ENCODE measurements at places on chromosomes 5 and 9.

DNA sequence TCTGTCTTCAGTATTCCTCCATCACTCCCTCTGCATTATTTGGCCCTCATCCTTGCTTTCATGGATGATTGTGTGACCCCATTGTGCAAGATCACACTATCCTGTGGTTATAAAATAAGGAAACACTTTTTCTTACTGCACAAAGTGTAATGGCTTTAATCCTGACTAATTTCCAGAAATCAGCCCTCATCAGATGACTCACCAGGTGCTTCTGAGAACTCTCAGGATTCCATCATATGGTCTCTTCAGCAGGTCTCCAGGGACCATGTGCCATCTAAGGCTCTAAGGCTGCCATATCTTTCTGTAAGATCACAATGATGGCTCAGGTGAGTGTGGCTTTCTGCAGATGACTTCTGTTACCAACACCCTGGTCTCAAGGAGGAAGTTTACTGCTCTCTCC, 27.3 kb upstream of the FER start:
- no peak for DNase-seq

DNA sequence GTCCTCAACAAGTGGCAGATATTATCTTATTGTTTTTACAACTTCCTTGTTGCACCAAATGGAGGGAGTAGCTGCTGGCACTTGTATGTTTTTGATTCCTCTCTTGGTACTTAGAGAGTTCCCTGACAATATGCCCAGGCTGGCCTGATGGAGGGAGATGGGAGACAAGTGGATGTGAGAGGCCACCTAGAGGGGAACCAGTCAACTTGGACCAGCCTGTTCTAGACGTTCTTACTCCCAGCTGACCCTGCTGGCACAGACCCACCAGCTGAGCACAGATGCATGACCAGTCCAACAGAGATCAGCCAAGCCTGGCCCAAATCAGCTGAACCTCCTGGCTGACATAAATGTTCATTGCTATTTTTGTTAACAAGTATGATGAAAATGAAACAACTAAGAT, 60.9 kb upstream of the GDNF start:
- no peak for DNase-seq

DNA sequence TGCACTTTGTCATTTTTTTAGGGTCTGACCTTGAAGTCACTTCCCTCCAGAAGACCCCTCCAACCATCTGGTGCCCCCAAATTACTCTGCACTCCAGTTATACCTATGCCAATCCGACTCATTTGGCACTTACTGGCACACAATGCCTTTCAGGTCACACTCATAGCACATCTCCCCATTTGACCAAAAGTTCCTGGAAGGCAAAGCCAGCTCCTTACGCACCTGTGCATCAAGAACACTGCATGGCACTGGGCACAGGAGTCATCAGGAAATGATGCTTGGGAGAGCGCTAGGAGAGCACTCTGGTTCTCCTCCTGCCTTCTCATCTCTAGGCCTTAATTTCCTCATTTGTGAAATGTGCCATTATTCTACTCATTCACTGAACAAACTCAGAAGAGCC, 2.9 kb downstream of the TNIP1 start:
- no peak for DNase-seq

GRCh38 chr5:14726066-14726838, 61.7 kb downstream of the OTULIN start:
- no peak for DNase-seq

- DNase-seq, result no peak
Measured at GRCh38 chr5:59617186-59617771, 276.2 kb downstream of the PDE4D start.

- no peak for DNase-seq
Measured at GRCh38 chr5:129094924-129095899, 663 bp downstream of the ISOC1 start.

- no peak for DNase-seq
Measured at GRCh38 chr9:70065572-70065971, 21.9 kb downstream of the MAMDC2 start.

- DNase-seq, result no peak
Measured at GRCh38 chr5:172595596-172596455, 45.2 kb upstream of the NEURL1B start.

GRCh38 chr5:178206166-178207101, 2.1 kb downstream of the HNRNPAB start:
- no peak for DNase-seq

DNA sequence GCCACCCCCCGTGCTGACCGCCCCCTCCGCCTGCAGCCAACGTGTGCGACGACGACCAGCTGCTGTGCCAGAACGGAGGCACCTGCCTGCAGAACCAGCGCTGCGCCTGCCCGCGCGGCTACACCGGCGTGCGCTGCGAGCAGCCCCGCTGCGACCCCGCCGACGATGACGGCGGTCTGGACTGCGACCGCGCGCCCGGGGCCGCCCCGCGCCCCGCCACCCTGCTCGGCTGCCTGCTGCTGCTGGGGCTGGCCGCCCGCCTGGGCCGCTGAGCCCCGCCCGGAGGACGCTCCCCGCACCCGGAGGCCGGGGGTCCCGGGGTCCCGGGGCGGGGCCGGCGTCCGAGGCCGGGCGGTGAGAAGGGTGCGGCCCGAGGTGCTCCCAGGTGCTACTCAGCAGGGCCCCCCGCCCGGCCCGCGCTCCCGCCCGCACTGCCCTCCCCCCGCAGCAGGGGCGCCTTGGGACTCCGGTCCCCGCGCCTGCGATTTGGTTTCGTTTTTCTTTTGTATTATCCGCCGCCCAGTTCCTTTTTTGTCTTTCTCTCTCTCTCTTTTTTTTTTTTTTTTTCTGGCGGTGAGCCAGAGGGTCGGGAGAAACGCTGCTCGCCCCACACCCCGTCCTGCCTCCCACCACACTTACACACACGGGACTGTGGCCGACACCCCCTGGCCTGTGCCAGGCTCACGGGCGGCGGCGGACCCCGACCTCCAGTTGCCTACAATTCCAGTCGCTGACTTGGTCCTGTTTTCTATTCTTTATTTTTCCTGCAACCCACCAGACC, 80.2 kb downstream of the NTNG2 start:
- DNase-seq, result no peak

DNA sequence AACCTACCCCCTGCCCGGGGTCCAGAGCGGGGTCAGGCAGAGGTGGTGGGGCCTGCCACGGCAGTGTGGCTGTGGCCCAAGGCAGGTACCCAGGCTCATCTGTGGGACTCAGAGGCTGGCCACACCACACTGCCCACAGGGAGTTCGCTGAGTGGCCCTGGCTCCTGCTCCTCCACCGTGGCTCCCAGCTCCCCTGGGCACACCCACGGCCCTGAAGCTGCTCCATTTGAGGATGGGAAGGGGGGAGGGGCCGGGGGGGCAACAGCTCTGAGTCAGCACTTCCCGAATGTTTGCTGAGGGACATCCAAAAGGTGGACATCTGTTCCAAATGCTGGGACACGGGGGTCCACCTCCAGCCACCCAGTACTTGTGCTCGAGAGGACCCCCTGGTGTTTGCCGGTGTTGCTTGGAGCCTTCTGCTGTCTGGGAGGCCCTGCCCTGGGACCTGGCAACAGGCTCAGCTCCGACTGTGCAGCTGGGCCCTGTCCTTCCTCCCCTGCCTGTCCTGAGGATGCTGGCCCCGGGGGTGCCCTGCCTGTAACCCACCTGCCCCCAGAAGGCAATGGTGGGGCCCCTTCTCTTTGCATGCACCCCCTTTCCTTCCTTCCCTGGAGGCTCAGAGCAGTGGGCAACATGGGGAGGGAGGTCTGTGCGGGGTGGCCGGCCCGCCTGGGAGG, 2.5 kb upstream of the NRARP start:
- no peak for DNase-seq

- DNase-seq, result no peak
Measured at GRCh38 chr5:57174128-57174889, 450 bp downstream of the GPBP1 start.

- no peak for DNase-seq
Measured at GRCh38 chr9:109401990-109402318, 81.1 kb upstream of the EPB41L4B start.

- no peak for DNase-seq
Measured at GRCh38 chr5:1763960-1764605, 35.6 kb downstream of the MRPL36 start.

DNA sequence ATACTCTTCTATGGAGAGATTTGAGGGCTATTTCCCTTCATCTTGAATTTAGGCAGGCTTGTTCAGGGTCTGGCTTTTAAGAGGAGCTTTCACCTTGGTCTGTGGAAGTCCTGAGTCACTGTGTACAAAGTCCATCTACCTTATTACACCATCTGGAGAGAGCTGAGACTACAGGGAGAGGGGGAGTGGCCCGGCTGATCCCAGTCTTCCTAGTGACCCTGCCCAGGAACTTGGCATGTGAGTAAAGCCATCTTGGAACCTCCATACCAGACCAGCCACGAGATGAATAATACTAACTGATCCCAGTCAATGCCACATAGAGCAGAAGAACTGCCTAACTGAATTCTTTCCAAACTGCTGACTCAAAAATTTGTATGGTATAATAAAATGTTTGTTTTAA, 8.4 kb upstream of the IL6ST start:
- DNase-seq, result no peak

DNA sequence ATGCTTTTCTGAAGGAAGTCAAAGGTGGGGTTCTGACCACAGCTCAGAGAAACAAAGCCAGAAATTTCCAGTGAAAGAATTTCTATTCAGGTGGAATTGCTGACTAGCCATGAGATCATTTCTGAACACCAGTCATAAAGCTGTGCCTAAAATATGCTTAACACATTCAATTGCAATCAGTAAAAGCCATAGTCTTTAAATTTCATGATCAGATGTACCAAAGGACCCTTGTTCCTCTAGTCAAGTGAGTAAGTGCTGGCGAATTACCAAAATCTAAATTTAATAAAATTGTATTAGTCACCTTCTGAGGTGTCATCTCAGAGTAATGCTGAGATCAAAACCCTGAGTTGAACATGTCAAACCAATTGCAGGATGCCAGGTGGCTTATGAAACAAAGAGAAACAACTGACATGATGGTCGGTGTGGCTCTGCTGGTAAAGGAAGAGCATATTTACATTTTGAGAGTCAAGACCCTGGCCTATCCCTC, 334.2 kb upstream of the CCNH start:
- DNase-seq, result no peak

DNA sequence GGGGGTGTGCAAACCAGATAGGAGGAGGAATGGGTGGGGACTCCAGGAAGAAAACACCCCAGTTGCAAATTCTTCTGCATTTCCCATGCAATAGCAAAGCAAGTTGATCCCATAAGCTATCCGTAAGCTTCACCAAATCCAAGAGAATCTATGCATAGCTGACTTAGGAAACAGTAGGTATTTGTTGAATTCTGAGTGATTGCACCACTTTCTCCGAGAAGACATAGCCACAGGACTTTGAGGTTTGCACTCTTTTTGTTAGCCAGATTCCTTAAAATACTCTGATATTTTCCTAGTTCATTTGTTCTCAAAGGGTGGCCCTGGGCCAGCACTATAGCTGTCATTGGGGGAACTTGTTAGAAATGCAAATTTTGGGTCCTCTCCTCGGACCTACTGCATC, 271.9 kb downstream of the SLIT3 start:
- DNase-seq, result no peak

GRCh38 chr5:125140855-125141254, 394.4 kb upstream of the ZNF608 start:
- DNase-seq, result no peak

DNA sequence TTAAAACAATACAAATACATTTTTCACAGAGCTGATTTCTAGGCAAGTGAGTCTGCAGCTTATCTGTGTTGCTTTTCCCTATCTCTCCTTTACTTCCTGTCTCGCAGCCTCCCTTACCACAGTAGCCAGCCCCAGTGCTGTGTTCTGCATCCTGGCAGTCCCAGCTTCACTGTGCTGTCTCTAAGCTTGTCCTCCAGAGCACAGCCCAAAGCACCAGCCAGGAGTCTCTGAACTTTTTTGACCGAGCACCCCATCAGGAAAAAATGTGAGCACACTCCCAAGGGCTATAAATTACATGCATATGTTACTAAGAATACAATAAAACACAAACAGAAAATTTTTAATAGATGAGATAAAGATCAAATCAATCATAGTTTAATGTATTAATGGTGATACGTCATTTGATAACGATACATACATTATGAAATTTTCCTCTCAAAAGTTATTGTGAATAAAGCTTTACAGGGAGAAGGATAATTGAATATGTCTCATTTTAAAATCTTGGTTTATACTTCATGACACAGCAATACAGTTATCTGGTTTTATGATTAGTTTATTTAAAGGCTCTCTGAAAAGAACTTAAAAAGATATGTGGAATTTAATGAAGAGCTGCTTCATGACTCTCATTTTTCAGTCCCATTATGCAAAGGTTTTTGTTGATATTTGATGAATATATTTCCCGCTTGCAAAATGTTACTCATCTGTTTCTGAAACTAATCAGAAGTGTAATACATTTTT, 7.3 kb upstream of the RHOBTB3 start:
- no peak for DNase-seq

GRCh38 chr9:18472841-18473251, 1.1 kb upstream of the ADAMTSL1 start:
- no peak for DNase-seq

- DNase-seq, result no peak
Measured at GRCh38 chr9:136078498-136079011, 16.5 kb downstream of the NACC2 start.

DNA sequence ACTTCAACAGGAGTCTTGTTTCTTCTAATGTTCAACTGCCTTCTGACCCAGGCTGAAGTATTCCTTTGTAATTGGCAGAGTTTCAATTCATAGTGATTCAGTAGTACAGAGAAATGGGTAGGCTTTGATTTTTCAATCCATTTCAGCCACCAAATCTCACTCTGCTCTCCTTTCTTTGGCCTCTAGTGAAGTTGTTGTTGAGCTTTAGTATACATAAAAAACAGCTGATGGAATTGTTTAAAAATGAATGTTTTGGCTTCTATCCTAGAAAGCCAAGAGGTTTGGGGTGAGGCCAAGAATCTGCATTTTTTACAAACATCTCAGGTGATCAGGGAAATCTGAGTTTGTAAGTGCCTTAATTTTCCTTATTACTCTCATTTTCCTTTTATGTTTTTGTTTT, 182.9 kb upstream of the MAP1B start:
- no peak for DNase-seq

- DNase-seq, result no peak
Measured at GRCh38 chr9:134340475-134341160, 14.4 kb downstream of the RXRA start.

- DNase-seq, result no peak
Measured at GRCh38 chr5:9774472-9775079, 144.4 kb upstream of the TAS2R1 start.

GRCh38 chr9:111411266-111411665, 72.9 kb downstream of the ECPAS start:
- DNase-seq, result no peak

GRCh38 chr5:3456121-3456681, 139.4 kb upstream of the IRX1 start:
- DNase-seq, result no peak

All from NCI-H524 treated with DMSO at 0.1 percent for 48 hours (cell line).